H9 (cell line): ENCODE measurements at places on chromosomes 2 and 18.

DNA sequence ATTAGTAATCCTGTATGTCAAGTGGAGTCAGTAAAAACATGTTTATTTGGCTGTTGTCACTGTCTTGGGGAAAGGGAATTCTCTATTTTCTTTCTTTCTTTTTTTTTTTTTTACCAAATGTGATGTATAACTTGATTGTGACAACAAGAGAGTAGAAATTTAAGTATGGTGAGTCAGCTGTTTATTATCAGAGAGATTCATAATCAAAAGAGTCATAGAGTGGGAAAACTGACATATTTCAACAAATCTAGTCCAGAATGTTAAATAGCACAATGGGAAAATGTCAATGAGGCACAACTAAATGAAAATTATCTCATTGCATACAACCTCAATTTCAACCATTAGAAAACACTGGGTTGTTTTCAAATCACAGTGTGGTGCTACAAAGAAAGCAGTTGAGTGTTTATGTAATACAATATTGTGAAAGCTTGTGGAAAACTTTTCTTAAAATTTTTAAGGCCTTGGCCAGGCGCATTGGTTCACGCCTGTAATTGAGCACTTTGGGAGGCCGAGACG is 111.9 kb upstream of the DTNA start:
- DNase-seq = no peak

- peak; percentile 33 for DNase-seq
Observed at GRCh38 chr2:217477583-217477982, 525.2 kb downstream of the TNS1 start.

- DNase-seq = peak; percentile 90
Observed at GRCh38 chr2:119223521-119224390, at the start of gene STEAP3. STEAP3 (plus strand) TSS chr2:119223834; CDS start chr2:119231013, 7,179 bp downstream.

DNA sequence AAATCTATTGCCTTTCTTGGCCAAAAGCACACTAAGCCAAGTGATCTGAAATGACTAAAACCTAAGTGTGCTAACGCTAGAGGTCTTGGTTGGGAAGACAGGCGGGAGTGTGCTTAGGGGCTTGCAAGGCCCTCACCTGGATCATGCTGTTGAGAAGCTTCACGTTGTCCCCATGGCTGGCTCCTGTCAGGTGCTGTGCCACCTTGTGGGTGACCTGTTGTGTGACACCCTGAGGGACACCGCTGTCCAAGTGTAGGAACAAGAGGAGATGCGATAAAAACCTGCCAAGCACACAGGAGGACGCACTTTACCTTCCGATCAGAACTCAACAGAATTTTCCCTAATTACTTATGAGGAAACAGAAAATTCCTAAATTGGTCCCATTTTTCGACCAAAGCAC is 50.8 kb downstream of the EPG5 start:
- DNase-seq = no peak

DNA sequence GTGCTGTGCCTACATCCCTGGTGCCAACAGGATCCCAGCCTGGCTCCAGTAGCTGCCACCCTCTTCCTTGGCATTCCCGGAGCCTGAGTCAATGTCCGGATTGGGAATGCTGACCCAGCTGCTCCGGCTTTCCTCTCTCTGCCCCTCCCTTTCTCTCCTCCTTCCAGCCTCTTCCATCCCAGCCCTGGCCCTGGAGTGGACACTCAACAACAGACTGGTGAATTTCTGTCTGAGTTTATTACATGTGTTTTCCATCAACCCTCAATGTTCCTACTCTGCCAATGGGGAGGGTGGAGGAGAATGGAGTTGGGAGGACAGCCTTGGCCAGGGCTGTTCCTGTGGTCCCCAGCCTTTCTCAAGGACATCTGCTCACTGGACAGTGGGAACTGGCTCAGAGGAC is 917 bp upstream of the PRKAG3 start:
- no peak for DNase-seq

DNA sequence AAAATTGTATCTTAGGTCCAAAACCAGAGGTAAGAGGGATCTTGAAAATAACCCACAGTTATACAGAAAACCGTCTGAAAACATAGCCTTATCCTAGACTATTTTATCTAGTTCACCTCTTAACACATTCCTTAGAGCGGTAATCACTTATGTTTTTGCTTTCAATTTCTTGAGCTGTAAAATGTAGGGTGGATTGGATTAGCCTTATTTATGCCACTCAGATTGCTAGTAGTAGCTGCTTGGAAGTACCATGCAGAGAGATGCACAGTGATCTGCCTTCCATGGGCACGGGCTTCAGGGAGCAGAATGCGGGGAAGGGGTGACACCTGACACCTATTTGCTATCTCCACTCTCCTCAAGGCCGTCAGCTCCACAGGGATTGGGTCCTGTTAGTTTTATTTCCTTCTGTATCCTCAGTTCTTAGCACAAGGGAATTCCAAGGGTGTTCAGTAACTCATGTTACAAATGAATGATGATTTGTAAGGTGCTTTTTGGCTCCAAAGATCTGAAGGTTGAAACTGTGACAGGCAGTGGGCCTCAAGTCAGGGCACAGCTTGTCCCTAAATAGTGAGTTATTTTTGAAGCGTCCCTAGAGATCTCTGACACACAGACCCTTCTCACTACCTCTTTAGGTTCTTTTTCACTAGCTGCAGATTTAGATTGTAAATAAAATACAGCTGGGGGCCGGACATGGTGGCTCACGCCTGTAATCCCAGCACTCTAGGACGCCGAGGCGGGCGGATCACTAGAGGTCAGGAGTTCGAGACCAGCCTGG is 64.0 kb upstream of the PMAIP1 start:
- peak; percentile 70 for DNase-seq

DNA sequence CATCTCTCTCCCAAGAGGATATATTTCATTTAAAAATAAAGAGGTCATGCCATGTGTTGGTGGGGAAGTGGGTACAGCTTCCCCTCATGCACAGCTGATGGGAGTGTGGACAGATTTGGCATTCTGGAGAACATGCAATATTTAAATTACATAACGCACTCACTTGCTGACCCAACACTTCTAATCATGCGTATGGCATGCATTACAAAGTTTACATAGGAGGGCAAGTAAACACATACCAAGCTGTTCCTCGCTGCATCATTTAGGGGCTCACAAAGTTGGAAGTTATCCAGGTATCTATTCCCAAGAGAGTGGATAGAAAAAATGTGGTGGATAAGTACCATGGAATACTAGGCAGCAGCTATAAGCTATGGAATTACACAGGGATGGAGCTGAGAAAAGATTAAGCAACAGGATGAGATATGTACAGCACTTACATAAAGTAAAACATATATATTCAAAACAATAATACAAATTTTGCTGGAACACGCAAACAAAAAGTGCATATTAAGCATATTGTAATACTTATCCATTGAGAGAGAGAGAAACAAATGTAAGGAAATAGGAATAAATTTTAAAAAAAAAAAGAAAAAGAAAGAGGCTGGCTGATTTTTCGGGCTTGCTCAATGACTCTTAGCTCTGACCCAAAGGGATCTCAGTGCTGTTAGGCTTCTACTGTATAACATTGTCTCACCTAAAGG is 11.0 kb downstream of the CYP1B1 start:
- no peak for DNase-seq

- no peak for DNase-seq
Observed at GRCh38 chr2:241496904-241497877, 11.2 kb downstream of the STK25 start.

DNA sequence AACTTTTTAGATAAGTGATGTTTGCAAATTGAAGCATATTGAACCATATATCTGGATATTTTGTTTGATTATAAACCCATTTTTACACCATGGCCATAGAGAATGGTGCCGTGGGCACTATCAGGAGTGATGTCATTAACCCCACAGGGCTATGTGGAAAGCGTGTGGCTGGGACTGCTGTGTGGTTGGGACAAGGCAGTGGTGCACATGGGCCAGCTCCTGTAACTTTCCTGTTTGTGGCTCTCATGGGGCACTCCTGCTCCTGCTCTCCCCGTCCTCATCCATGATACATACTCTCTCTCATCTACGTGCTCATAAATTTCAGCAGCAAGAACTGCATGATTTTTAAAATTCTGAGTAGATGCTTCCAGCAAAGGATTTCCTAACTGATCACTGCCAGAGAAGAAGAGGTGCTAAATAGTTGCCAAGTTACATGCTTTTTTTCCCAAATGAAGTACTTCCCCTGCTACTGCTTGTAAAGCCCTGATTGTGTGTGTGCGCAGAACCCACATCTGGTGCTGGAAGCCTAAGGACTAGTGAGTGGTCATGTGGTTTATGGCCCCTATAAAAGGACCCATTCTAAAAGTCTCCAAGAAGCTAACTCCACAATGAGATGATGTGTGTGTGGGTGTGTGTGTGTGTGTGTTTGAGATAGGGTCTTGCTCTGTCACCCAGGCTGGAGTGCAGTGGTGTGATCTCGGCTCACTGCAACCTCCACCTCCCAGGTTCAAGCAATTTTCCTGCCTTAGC is 240.8 kb downstream of the NEDD4L start:
- no peak for DNase-seq

- no peak for DNase-seq
Observed at GRCh38 chr2:101486258-101486701, 11.4 kb upstream of the RFX8 start.

DNA sequence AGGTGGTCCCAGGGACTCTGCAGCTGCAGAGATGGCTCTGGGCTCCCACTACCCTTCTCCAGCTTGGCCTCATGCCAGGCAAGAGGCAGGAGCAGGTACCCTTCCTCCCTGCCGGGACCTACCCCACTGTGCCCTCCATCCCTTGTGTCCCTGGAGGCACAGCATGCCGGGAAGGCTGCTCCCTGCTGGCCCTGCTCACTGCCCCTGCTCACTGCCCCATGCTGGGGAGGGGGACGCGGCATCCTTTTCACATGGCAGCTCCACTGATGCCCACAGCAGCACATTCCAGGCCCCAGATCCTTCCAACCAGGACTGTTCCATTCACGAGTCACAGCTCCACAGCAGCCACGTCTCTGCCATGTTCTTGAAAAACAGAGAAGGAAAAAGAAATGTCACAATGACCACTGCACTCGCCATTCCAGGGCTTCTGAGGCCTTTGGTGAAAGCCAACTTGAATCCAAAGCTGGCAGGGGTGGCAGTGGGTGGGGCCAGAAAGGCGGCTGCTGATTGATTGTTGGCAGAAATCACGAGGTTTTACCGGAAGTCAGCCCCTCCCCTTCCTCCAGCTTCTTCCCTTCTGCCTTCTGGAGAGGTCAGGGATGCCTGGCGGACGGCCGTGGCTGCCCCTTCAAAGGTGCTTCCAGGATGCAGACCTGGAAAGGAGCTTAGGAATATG is 268.0 kb downstream of the CYP26B1 start:
- no peak for DNase-seq

DNA sequence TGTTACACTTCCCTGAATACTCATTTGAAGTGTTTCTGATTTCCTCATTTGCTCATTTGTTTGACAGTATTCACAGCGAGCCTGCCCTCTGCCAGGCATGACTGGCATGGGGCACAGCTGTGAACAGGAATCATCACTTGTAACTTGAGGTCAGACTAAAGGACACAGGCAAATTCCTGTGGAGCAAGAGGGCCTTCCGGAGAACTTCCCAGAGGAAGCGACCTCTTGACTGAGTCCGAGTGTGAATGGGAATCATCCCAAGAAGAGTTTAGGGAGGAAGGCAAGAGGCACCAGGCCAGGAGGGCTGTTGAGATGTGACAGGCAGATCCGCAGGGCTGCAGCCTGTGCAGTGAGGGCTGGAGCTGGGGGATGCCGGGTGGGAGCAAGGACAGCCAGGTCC is 45.4 kb downstream of the LIMS1 start:
- DNase-seq = no peak

DNA sequence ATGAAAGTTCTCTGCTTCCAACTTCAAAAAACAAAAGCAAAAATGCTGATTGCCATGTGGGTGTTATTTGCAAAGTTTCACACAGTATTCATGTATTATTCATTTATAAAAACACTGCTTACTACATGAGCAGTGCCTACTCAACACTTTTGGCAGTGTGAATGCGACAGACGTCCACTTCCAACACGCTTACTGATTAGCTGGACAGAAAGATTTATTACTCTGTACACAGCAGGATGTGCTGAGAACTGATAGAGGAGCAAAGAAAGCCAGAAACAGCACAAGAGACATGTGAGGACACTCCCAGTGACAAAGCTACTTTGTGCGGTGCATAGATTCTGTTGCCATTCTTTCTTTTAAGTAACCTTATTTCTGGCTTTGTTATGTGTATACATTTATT is 258.8 kb downstream of the DLGAP1 start:
- no peak for DNase-seq

GRCh38 chr2:58911877-58912276 is 670.8 kb upstream of the FANCL start:
- DNase-seq = no peak

DNA sequence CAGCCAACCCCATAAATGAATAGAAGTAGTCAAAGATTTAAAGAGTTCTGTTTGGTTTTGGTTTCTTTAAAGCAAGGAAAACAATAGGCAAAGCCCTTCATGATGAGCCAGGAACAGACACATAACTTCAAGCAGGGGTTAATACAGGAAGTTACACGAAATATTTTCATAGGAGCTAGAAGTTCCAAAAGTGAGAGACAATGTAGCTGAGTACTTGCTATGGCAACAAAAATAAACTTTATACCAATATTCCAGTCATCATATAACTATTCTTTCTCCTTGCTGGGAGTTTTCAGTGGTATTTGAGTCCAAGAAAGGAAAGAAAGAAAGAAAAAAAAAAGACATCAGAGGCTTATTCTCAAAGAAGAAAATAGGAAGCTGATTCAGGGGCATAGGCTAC is 56.2 kb downstream of the COBLL1 start:
- DNase-seq = no peak

GRCh38 chr2:60819155-60819862 is 62.1 kb upstream of the REL start:
- DNase-seq = no peak

GRCh38 chr2:157107877-157108276 is 149.6 kb upstream of the GALNT5 start:
- DNase-seq = no peak

DNA sequence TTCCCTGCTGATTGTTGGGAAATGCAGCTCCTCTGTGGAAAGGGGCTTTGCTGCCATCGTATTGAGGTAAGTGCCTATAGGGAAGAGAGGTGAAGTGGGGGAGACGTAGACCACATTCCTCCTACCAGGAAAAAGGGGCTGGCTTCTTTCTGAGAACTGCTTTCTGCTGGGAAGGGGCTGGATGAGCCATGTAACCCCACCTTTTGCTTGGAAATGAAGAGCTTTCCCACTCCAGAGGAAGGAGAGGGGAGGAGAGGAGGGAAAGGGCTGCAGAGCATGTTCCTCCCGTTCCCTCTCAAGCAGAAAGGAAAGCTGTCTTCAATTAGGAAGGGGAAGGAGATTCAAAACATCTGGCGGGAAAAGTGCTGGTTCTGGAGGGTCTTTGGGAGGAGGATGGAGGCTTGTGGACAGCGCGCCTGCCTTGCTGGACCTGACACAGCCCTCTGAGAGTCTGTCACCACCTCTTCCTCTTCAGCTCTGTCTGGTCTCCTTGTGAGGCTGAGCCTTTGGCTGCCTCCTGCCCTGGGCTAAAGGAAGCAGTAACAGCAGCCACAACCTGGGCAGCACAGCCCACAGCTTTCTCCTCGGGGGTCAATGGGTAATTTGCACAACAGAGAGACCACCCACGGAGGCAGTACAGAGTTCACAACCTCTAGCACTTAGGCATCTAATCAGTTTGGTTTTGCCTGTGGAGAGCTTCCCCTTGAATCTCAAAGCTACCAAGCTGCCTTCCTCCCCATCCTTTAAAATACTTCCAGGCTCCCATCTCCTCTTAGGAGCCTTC is 410.0 kb upstream of the TNP1 start:
- DNase-seq = peak; percentile 91

- no peak for DNase-seq
Observed at GRCh38 chr2:192749611-192750200, 555.0 kb upstream of the TMEFF2 start.

- DNase-seq = no peak
Observed at GRCh38 chr2:202541137-202541536, 93.6 kb upstream of the FAM117B start.
